ENCODE measurements at places on chromosomes 3 and 15.
A peak's percentile ranks its signal among the peaks of the same experiment; 100 is the strongest.

DNA sequence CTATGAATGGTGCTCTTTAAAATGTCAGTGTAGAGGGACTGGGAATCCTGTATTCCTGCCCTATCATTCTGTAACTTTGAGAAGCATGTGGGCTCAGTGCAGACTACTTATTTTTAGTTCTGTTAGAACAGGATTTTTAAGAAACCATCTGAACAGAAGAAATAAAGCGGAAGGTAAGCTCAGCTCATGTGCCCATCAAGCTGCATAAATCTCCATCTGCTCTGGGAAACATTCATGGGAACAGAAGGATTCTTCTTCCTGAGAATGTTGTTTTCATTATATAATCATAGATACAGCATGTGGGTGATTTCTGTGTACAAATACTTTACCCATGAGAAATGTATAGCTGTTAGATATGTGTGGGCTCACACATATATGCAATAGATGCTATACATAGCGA is 69.9 kb downstream of the SIDT1 start:
- DNase-seq: no peak

DNA sequence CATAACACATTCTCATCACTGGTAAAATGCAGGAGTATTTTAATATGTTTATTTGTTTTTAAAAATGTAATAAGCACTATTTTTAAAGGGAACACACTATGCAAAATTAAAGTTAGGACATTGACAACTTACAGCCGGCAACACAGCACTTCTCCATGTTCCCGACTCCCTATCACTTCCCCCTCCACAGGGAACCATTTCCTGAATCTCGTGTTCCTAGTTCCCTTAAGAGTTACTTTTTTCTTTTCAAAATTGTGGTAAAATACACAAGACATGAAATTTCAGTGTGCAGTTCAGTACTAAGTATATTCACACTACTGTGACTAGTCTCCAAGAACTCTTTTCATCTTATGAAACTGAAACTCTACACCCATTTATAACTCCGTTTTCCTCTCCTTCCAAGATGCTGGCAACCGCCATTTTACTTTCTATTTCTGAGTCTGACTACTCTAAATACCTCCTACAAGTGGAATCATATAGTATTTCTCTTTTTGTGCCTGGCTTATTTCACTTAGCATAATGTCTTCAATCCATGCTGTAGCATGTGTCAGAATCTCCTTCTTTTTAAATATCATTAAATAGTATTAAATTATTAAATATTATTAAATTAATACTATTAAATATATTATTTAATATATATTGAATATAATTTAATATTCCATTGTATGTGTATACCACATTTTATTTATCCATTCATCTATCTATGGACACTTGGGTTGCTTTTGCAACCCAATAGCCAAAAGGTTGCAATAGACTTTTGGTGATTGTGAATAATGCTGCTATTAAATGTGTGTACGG is 25.9 kb upstream of the UBE2Q2 start:
- DNase-seq: no peak

GRCh38 chr3:126979046-126979628 is 3.8 kb upstream of the PLXNA1 start:
- DNase-seq: no peak

DNA sequence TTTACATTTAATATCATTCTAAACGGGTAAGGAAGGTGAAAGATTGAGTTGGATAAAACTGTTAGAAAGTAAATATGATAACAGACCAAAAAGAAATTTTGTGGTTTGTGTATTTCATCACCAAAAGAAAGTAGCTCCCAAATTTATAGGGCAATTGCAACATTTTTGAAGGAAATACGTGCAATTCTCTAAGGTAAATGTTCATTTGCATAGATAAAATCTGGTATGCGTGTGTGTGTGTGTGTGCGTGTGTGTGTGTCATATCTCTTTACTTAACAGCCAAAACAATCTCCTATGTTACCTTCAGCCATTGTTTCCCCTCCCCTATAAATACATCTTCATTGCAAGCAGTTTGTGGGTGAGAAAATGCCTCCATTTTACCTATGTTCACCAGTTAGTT is 208.4 kb downstream of the TNIK start:
- DNase-seq: peak; percentile 62

DNA sequence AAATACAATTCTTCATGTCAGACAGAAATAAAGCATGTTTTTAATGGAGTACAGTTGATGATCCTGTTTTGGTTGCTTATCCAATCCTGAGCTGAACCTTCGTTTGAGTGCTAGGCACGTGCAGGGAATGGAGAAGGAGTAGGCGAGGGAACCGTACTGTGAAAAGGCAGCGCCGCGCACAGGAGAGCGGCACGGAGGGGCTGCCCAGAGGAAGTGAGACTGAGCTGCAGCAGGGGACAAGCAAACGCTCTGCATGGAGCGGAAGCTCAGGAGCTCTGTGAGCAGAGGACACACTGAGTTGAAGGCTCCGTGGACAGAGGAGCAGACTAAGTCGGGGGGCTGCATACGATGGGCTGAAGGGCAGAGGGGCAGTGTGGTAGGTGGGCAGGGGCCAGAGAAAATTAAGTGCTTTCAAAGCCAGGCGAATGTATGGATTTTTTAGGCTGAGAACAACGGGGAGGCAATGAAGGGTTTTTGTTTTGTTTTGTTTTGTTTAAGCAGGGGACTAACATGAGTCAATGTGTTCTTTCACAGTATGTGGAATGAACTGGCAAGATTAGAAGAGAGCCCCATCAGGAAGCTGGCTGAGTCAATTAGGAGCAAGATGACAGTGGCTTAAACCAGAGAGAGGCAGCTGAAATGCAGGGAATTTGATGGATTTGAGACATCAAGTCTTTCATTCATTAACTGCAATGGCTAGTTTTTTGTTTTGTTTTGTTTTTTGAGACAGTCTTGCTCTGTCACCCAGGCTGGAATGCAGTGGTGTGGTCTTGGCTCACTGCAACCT is 23.8 kb upstream of the TM2D3 start:
- DNase-seq: no peak

DNA sequence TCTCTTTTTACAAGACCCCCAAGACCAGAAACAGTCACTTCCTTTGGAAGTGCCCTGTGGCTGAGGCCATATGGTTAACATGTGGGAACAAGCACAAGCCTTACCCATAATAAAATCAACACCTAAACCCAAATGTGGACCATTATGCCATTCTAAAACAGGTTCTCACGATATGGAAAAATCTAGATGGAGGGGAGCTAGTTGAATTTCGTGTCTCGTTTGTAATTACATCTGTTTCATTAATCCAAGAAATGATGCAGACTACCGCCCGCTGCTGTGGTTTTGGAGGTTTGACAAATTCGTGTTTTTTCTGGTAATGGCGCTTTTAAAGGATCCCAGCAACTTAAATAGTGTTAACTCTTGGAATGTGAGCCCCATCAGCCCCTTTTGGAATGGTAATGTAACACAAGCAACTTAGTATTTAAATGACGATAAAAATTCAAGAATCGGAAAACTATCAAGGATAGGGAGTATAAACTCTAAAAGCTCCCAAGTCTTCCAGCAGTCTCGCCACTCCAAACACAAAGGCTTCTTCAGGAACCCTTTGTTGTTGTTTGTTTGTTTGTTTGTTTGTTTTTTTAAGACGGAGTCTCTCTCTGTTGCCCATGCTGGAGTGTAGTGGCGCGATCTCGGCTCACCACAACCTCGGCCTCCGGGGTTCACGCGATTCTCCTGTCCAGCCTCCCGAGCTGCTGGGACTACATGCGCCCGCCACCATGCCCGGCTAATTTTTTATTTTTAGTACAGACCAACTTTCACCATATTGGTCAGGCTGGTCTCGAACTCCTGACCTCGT is 1.1 kb downstream of the CNBP start:
- peak; percentile 50 for DNase-seq

DNA sequence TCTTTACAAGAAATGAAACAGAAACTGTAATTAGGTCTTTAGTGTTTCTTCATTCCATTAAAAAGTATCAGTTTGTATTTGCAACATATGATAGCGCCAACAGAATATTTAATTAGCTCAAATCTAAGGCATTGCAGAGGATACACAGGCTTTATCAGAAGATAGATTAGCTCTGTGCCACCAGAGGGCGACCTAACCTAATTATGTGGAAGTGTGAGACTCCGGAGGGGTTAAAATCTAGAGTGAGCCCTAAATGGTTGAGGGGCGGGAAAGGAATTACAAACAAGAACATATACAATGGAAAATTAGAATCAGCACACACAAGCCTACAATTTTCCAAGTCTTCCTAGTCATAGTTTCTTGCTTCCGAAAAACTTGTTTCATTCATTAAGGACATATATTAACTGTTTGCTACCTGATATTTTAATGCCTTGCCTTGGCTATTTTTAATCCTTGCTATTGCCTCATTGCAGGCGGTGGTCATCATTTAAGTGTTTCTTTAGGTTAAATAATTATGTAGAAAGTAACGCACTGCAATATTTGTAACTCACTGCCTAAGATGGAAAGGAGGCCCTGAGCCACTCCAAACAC is 18.0 kb upstream of the RYR3 start:
- DNase-seq: peak; percentile 25

GRCh38 chr15:40550341-40551037 is 14.4 kb downstream of the CCDC32 start:
- peak; percentile 37 for DNase-seq

DNA sequence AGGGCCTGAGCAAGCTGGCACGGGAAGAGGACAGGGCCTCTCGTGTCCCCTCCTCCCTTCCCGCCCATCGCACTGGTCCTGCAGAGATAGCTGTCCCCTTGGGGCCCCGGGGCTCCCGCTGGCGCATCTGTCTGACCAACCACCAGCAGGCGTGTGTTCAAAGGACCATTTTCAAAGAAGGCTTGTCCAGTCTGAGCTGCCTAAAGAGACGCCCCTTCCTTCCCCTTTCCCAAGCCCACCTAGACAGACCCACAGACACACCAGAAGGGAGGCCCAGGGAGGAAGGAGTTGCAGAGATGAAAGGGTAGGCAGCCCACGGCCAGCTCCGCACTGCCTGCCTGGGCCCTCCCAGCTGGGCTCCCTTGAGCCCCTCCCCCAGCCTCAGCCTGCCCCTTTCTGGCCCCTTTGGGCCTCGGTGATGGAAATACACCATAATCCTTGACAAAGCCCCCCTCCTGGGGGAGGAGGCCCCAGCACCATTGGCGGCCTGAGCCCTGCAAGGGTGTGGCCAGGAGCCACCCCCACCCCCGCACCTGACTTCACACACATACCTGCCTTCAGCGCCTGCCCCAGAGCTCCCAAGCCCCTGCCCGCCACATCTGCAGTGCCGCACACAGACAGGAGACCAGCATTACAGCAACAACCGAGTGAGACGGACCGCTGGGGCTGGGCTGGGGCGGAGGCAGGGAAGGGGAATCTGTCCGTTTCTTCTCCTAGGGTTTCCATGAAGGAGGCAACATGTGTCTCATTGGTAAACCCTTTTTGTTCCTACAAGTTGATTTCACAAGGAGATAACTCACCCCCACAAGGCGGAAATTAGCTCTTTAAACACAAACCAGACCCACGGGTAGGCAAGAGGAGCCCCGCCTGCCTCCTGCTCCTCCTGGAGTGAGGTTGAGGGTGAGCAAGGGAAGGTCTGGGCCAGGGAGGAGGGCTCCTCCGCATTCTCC is at the start of gene STRA6:
Gene STRA6, minus strand, starts transcription at position 336 of the 950 bp plus-strand sequence. CDS start 520 bp downstream, outside the sequence.
- no peak for DNase-seq

DNA sequence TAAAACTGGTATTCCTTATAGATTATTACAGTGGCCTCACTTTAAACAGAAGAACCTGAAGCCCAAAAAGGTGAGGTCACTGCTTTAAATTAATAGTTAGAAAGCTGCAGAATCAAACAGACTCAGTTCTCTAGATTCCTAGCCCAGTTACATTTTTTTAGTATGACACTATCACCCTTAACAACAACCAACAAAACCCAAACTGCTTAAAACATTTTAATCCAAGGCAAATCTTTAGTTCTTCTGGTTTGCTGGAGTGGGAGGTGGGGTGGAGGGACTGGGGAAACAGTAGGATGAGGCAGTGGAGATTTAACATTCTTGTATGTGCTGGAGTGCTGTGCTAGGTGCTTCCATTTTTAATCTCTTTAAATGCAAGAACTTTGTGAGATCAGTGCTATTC is 631.6 kb upstream of the KCNMB2 start:
- no peak for DNase-seq

DNA sequence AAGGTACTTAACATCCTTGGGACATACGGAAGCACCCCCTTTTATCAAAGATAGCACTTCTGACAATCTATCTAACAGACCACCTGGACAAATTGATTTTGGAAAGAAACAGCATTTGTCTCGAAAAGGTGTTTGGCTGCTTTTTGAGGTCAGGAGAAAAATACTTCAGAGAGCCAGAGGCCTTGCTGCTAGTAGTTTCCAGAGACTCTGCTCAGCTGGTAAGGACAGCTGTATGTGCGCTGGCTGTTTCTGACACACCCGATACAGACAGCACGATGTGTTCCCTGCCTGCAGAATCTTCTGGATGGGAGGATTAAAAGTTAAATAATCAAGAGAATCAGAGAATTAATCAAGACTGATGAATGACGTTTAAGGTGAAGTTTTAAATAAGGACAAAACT is 15.6 kb upstream of the GYG1 start:
- no peak for DNase-seq

GRCh38 chr3:138939561-138940241 is 7.2 kb downstream of the FOXL2 start:
- no peak for DNase-seq

- DNase-seq: no peak
These were observed 23.5 kb downstream of the LSM3 start for GRCh38 chr3:14201940-14202684.

DNA sequence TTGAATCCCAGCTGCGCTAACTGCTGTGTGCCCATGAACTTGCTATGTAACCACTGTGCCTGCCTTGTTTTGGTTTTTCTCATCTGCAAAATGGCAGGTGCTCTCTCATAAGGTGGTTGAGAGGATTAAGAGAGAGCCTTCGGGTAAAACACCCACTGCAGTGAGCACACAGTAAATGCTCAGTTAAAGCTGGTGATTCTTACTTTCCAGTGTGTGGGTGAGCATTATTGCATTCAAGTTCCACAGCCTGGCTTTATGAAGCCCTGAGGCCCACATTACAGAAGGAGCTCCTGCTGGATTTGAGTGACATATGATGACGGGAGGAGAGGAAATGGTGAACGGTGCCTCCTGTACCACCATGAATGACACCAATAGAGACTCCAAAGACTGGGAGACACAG is 83.5 kb upstream of the SEC13 start:
- DNase-seq: no peak

GRCh38 chr3:42980909-42981308 is 1.8 kb downstream of the GASK1A start:
- no peak for DNase-seq

Data from CD4-positive, alpha-beta T cell treated with Interferon alpha-2 for 1 hour (primary cell).